Psoas muscle (tissue), 8 donors: ENCODE measurements at places on chromosomes 11 and 22. TPM values are rescaled to one million over a fixed set of nuclear protein-coding genes. Genes with fewer than 3 reads are reported as not detected.
A peak's percentile ranks its signal among the peaks of the same experiment; 100 is the strongest.

DNA sequence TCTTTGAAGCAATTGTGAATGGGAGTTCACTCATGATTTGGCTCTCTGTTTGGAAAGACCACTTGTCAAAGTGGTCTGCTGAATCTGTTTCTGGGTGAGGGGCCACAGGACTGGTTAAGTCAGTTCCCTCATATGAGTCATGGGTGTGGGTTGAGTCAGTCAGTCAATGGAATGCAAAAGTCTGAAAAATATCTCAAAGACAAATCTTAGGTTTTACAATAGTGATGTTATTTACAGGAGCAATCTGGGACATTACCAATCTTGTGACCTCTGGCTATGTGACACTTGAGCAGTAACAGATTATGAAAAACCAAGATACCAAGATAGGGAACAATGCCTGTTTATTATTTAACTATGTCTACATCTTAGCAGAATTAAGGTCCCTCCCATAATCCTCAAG is 311.6 kb downstream of the AASDHPPT start:
- no peaks in the 10 kb centered on the region for H3K27me3 ChIP-seq
- no peak overlapping the region for H3K27ac ChIP-seq
- H3K4me3 ChIP-seq, result no peak overlapping the region
- no peaks in the 10 kb centered on the region for H3K36me3 ChIP-seq
- no peak for DNase-seq

GRCh38 chr22:24418786-24419474 is 8.5 kb upstream of the ADORA2A start:
- no peak overlapping the region for H3K27ac ChIP-seq
- H3K4me3 ChIP-seq, result no peak overlapping the region
- peaks cover 37% of the 10 kb centered on the region for H3K36me3 ChIP-seq
- DNase-seq, result no peak
- peaks cover 16% of the 10 kb centered on the region for H3K4me1 ChIP-seq

DNA sequence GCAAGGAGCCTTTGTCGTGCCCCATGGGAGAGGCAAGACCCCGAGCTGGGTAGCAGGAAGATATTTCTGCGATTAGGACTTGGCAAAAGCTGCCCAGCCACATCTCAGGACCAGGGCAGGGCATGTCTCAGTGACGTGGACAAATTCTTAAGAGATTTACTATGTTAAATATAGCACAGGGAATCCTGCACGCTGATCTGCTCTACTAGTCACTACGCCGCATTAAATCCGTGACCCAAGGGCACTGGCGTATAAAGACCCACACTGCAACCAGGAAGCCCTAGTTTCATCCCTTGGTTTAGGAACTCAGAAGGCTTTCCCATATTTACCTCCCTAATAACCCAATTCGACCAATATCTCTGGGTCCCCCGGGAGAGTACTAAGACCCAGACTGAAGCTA is 35.1 kb downstream of the AP1B1 start:
- peaks cover 27% of the 10 kb centered on the region for H3K4me1 ChIP-seq
- no peaks in the 10 kb centered on the region for H3K27me3 ChIP-seq
- H3K36me3 ChIP-seq, result peaks cover 6% of the 10 kb centered on the region

DNA sequence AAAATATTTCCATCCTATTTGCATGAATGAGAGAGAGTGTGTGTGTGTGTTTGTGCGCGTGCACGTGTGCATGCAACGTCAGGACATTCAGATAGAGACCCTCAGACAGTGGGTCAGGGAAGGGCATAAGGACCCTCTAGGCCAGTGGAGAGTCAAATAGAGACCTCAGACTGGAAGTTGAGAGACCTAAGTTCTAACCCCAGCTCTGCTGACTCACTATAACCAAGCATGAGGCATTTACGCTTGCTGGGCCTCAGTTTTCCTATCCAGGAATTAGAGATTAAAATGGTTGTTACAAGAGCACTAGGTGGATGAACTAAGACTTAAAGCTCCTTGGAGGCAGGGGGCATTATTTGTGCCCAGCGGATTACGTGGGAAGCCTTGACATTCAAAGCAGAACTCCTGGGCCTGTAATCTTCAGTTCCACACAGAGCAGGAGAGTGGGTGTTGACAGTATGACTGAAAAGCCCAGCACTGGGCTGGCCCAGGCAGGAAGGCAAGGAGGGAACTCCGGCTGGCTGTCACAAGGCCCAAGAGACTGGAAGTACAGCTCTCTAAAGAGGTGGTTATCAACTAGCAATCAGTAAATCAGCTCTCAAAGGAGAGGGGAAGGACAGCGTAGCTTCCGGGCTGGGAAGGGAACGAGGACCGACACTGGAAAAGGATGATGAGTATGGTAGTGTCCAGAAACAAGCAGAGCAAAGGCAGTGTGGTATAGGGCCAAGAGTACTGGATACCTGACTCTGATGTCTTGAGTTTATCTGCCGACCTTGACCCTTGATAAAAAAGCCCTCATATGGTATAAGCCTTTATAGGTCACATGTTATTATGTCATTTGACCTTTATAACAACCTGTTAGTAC is 9.2 kb downstream of the RHOG start:
- no peak overlapping the region for H3K27ac ChIP-seq
- peaks cover 17% of the 10 kb centered on the region for H3K4me1 ChIP-seq
- H3K4me3 ChIP-seq, result no peak overlapping the region
- peaks cover 4% of the 10 kb centered on the region for H3K36me3 ChIP-seq
- H3K27me3 ChIP-seq, result no peaks in the 10 kb centered on the region
- DNase-seq, result no peak

Gene OTOG
- not detected for polyA plus RNA-seq

- DNase-seq, result no peak
- no peak overlapping the region for H3K4me3 ChIP-seq
- peaks cover 7% of the 10 kb centered on the region for H3K36me3 ChIP-seq
- H3K27me3 ChIP-seq, result no peaks in the 10 kb centered on the region
- H3K27ac ChIP-seq, result peak overlapping the region; percentile 68
These were observed 6.0 kb downstream of the MRPL40 start for GRCh38 chr22:19438298-19438697.

DNA sequence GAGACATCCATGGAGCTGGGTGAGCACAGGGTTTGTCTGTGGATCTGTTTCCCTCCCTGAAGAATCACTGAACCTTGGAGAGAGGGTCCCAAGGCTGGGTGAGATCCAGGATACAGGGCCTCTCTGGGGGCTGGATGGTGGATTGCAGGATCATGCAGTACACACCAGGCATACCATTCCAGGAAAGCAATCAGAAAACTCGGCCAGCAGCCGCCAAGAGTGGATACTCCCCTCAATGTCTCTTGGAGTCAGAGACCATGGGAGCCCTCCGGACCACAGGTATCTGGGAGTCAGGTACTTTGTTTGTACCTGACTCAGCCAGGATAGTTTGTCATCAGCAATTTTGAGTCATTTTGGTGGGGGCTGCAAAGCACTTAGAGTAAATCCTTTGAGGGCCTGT is 14.6 kb upstream of the SYT13 start:
- H3K27ac ChIP-seq, result no peak overlapping the region
- no peak for DNase-seq

DNA sequence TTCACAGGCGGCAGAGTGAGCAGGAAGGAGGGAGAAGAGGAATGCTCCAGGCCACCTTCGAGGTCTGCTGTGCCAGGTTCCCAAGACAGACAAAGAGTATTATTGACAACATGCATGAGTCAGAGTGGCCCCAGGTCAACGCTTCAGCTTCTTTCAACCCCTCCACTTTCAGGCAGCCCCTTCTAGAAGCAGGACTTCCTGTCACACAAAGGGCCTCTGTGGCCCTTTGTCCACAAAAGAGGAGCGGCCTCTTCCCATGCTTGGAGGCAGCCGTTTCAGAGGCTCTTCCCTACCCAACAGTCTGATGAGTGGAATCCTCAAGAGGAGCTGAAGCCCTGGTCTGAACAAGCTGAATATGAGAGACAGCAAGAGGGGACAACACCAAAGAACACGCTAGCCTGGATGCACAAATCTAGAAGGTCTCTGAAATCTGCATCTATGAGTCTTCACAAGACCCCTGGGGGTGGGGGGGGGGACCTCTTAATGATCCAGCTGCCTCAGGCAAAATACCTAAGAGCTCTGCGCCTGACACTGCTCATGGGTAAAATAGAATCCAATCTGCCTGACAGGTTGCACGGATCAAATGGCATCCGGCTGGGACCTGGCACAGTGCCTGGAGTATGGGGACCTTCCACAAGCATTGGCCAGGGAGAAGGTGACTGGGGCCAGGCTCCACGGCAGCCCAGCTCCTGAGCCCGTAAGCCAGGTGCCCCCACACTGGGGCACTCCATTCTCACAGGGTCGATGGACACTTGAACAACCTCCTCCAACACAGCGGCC is 67.5 kb downstream of the PACSIN2 start:
- peak overlapping the region; percentile 67 for H3K27ac ChIP-seq
- DNase-seq, result peak; percentile 64
- no peak overlapping the region for H3K4me3 ChIP-seq
- H3K4me1 ChIP-seq, result peaks cover 68% of the 10 kb centered on the region
- H3K36me3 ChIP-seq, result no peaks in the 10 kb centered on the region

DNA sequence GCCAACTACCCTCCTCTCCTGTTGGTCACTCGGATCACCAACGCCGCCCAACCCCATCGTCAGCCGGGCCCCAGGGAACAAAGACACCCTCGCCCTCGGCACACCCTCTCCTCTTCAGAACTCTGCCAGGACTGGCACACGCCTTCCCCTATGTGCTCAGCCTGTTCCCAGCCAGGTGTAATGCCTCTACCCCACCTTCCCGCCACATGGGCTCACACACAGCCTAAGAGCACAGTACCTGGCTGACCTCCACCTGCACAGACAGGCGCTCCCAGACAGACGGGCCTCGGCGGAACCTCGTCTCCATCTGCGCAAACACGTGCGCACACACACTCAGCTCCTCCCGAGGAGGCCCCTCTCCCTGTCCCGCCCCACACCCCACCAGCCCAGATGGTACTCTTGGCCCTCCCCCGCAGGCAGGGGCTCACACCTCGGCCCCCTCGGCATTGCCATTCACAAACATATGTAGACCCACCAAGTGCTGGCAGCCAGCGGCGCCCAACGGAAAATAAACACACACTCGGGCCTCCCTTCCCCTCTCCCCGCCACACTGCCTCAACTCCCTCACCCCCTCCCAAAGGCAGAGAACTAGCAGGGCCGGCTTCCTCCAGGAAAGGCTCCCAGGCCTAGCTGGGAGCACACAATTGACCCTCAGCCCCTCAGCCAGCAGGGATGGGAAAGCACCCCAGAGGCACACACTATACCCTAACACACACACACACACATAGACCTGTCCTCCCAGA is 8.5 kb downstream of the ELFN2 start:
- DNase-seq, result no peak
- no peak overlapping the region for H3K4me3 ChIP-seq
- peaks cover 14% of the 10 kb centered on the region for H3K27me3 ChIP-seq
- no peaks in the 10 kb centered on the region for H3K4me1 ChIP-seq

- peak; percentile 91 for DNase-seq
- H3K27ac ChIP-seq, result no peak overlapping the region
- no peaks in the 10 kb centered on the region for H3K36me3 ChIP-seq
- H3K4me3 ChIP-seq, result no peak overlapping the region
- no peaks in the 10 kb centered on the region for H3K4me1 ChIP-seq
These were observed 11.8 kb upstream of the MIEF1 start for GRCh38 chr22:39490135-39490798.

Gene TREH
- polyA plus RNA-seq, result 0.23 TPM

DNA sequence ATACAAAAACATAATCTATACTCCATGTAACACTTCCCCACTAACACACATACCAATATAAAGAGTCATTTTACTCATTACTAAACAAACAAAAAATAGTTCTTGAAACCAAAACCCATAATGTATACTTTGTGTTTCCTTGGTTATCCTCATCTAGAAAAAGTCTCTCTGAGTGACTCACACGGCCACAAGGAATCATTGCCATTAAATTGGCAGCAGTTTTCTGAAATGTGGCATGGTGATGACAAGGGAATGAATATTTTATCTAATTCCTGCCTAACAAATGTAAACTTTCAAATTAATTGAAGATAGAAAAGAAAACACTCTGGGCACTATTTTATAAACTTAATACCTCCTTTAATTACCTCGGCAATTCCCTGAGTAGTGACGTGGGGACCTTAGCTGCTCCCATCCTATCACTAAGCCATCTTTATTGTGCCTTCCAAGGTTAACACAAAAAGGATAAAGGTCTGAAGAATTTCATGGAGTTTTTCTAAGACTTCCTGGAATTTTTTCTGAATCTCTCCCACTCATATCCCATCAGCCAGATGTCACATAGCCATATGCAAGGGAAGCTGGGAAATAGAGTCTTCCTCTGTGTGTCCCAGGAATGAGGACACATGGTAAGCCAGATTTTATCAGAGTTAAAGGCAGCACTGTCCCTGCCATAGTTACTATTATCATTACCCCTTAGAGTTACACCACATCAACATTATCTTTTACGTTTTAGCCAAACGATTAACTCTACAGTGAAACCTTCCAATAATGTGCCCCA is 857.2 kb upstream of the TENM4 start:
- no peaks in the 10 kb centered on the region for H3K36me3 ChIP-seq
- H3K27me3 ChIP-seq, result no peaks in the 10 kb centered on the region
- DNase-seq, result no peak
- H3K4me1 ChIP-seq, result no peaks in the 10 kb centered on the region
- no peak overlapping the region for H3K4me3 ChIP-seq

- H3K27me3 ChIP-seq, result peaks cover 11% of the 10 kb centered on the region
- H3K4me1 ChIP-seq, result no peaks in the 10 kb centered on the region
- H3K4me3 ChIP-seq, result no peak overlapping the region
These were observed 19.0 kb downstream of the CYTH4 start for GRCh38 chr22:37301144-37301830.

Gene CD248
- polyA plus RNA-seq, result 8.9 TPM

Gene SNX32
- polyA plus RNA-seq, result not detected

Gene ADM
- 11.7 TPM for polyA plus RNA-seq

Gene MOGAT2
- 0.19 TPM for polyA plus RNA-seq

Gene GAL3ST1
- polyA plus RNA-seq, result 0.63 TPM

DNA sequence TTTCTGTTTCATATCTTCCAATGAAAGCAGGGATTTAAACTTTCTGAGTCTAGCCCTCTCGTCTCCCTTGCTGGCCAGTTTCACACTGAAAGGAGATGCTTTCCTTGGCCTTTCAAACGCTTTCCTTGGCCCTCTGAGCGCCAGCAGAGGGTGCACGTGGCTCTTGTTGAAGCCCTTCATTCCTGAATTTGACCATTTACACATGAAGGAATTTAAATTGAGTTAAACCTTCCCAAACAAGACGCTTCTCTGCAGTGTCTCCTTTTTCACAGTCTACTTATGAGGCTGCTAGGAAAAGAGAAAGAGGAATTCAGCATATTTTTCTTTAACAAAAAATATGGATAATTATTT is 21.6 kb downstream of the NNMT start:
- no peak for DNase-seq
- peaks cover 7% of the 10 kb centered on the region for H3K36me3 ChIP-seq
- H3K4me3 ChIP-seq, result no peak overlapping the region
- no peaks in the 10 kb centered on the region for H3K4me1 ChIP-seq

Gene KCNJ11
- 86.8 TPM for polyA plus RNA-seq

GRCh38 chr11:33777906-33778305 is 3.6 kb upstream of the FBXO3 start:
- H3K27ac ChIP-seq, result no peak overlapping the region
- H3K4me3 ChIP-seq, result no peak overlapping the region
- H3K4me1 ChIP-seq, result peaks cover 14% of the 10 kb centered on the region

Gene IL18BP
- polyA plus RNA-seq, result 1.5 TPM

Gene OR2AT4
- polyA plus RNA-seq, result not detected

Gene OR52K2
- not detected for polyA plus RNA-seq

Gene OR5AR1
- polyA plus RNA-seq, result not detected

GRCh38 chr22:19863571-19863970 is 8.9 kb upstream of the GNB1L start:
- no peaks in the 10 kb centered on the region for H3K4me1 ChIP-seq
- no peaks in the 10 kb centered on the region for H3K36me3 ChIP-seq
- H3K27me3 ChIP-seq, result no peaks in the 10 kb centered on the region
- H3K4me3 ChIP-seq, result no peak overlapping the region
- no peak overlapping the region for H3K27ac ChIP-seq
